ENCODE measurements at places on chromosomes 4 and X. TPM values are rescaled to one million over a fixed set of nuclear protein-coding genes. Genes with fewer than 3 reads are reported as not detected.

Gene SPACA5
- not detected for total RNA-seq

Gene SRPK3
- total RNA-seq = 0.12 TPM

GRCh38 chrX:65871671-65872311 lies 168.1 kb downstream of the VSIG4 start:
- peak; percentile 40 for DNase-seq

- DNase-seq = no peak
Measured at GRCh38 chr4:64899563-64899962, 490.3 kb upstream of the TECRL start.

DNA sequence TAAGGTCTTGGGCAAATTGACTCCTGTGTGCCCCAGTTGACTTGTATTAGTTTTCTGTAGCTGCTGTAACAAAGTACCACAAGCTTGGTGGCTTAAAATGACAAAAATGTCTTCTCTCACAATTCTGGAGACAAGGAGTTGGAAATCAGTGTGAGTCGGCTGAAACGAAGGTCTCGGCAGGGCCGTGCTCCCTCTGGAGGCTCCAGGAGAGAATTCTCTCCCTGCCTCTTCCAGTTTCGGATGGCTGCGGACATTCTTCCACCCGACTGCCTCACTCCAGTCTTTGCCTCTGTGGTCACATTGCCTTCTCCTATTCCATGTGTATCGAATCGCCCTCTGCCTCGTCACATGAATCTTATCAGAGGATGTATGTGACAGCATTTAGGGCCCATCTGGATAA lies 66.0 kb upstream of the PHOX2B start:
- DNase-seq = peak; percentile 31

GRCh38 chr4:1819284-1819683 lies 26.2 kb downstream of the FGFR3 start:
- DNase-seq = no peak

GRCh38 chr4:5839751-5840674 lies 52.9 kb downstream of the CRMP1 start:
- no peak for DNase-seq

DNA sequence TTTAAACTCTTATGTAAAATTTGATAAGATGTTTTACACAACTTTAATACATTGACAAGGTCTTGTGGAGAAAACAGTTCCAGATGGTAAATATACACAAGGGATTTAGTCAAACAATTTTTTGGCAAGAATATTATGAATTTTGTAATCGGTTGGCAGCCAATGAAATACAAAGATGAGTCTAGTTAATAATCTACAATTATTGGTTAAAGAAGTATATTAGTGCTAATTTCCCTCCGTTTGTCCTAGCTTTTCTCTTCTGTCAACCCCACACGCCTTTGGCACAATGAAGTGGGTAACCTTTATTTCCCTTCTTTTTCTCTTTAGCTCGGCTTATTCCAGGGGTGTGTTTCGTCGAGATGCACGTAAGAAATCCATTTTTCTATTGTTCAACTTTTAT lies at the start of gene ALB:
Gene ALB (plus strand): TSS at position 246 of the 400 bp plus-strand sequence. CDS start 41 bp downstream, at position 287.
- no peak for DNase-seq

DNA sequence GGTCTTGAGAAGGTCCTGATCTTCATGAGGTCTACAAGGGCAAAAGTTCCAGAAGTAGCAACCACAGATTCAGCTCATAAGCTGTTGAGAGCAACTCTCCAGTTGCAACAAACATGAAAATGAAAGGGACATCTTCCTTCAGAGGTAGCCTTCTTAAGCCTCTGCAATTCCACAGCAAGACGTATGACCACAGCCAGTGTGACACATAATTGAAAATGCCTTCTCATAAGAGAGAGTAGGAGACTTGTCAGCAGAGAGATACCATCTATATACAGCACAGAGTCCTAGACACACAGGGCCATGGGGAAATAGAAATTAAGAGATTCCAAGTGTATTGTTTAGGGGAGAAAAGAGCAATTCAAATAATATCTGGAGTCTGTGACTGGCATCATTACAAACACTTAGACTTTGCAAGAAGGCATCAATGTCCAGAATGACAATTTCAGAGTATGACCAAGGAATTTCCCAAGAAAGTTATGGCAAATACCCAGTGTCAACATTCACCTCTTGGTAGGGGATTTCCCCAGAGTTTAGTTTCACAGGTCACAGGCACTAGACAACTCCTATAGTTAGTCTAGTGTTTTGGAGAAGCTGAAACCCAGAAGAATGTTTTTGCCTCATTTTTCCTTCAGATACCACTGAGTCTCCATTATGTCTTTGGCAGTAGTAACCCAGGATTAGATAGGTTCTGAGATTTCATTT lies 340.3 kb downstream of the ZNF674 start:
- DNase-seq = no peak

Gene P2RY10
- not detected for total RNA-seq

Gene PGRMC1
- total RNA-seq = 173 TPM

Gene SORBS2
- total RNA-seq = 23.8 TPM

DNA sequence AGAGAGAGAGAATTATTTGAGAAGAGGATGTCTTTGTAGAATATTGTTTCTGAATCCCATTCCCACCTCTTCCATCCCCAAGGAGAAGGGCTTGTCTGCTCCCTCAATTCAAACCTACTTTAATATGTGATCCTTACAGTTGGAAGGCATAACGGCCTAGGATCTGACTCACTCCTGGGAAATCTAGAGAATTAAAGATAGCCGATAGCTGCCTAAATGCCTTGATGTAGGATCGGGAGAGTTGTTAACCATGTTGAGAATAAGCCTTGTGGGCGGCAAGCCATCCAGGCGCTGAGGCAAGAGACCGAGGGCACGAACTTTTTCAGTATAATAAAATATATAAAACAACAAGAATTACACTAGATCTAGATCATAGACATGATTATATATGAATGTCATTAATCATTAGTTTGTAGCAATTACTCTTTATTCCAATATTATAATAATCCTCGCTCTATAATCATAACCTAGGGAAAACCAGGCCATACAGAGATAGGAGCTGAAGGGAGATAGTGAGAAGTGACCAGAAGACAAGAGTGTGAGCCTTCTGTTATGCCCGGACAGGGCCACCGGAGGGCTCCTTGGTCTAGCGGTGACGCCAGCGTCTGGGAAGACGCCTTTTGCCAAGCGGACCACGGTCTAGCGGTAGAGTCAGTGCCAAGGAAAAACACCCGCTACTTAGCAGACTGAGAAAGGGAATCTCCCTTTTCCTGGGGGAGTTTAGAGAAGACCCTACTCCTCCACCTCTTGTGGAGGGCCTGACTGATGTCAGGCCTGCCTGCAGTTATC lies 13.5 kb downstream of the EMCN start:
- DNase-seq = no peak

- DNase-seq = no peak
Measured at GRCh38 chr4:76540486-76540885, 105.5 kb downstream of the SHROOM3 start.

Gene CLDN34
- total RNA-seq = not detected

Gene GATB
- 17.2 TPM for total RNA-seq

Gene COPS4
- total RNA-seq = 40.4 TPM
